NCI-H2081 (cell line): ENCODE measurements at places on chromosomes 3 and 15.

GRCh38 chr15:58212909-58213526 is 74.8 kb downstream of the AQP9 start:
- peak; percentile 27 for DNase-seq

- DNase-seq, result peak; percentile 62
These were observed 6.0 kb upstream of the CEMIP start for GRCh38 chr15:80773122-80773551.

DNA sequence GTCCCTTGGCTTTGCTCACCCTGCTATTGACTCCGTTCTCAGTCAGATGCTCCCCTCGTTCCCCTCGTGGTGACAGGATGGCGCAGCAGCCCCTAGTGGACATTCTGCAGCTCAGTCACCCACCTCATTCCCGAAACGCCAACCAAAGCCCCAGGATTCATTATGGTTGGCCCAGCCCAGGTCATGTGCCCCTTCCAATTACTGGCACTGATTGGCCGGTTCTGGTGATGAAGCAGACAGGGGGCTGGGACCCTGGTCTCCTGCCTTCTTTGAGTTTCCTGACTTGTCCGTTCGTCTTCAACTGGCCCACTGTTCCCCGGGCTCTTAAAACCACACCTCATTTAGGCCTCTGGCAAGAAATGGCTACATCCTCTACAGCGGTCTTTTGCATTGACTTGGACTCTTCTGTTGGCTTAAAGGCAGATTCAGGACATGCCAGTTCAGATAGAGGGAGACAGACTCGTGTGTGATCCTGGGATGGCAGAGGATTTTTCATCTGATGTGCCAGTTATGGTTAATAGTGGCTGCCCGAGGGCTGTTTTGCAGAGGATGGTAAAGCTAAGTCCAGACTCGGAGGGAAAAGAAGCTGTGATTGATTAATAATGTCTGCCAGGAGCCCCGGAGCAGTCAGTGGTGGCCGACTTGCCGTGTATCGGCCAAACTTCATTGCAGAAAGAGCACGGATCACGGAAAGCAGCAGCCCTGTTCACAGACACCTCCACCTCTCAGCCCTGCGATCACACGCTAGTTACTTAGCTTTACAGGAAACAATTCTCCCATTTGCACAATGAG is 37.8 kb downstream of the LSM3 start:
- no peak for DNase-seq

DNA sequence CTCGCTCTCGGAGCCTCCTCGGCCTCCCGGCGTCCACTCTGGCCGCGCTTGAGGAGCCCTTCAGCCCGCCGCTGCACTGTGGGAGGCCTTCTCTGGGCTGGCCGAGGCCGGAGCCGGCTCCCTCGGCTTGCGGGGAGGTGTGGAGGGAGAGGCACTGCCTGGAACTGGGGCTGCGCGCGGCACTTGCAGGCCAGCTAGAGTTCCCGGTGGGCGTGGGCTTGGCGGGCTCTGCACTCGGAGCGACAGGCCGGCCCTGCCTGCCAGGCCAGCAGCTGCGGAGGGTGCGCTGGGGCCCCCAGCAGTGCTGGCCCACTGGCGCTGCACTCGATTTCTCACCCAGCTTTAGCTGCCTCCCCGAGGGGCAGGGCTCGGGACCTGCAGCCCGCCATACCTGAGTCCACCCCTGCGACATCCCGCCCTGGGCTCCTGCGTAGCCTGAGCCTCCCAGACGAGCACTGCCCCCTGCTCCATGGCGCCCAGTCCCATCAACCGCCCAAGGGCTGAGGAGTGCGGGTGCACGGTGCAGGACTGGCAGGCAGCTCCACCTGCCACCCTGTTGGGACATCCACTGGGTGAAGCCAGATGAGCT is 765.0 kb downstream of the IGSF11 start:
- DNase-seq, result no peak

GRCh38 chr15:91021516-91022074 is 799 bp downstream of the VPS33B start:
- DNase-seq, result peak; percentile 49

- no peak for DNase-seq
These were observed 33.6 kb downstream of the BTD start for GRCh38 chr3:15635121-15635661.

GRCh38 chr3:173747427-173747826 is 349.9 kb downstream of the NLGN1 start:
- DNase-seq, result no peak

- DNase-seq, result peak; percentile 76
These were observed 88.0 kb downstream of the LRRK1 start for GRCh38 chr15:101006931-101007691.

- DNase-seq, result no peak
These were observed 16.0 kb upstream of the STT3B start for GRCh38 chr3:31516757-31517156.

- no peak for DNase-seq
These were observed 90.2 kb downstream of the NTRK3 start for GRCh38 chr15:88166082-88166993.

DNA sequence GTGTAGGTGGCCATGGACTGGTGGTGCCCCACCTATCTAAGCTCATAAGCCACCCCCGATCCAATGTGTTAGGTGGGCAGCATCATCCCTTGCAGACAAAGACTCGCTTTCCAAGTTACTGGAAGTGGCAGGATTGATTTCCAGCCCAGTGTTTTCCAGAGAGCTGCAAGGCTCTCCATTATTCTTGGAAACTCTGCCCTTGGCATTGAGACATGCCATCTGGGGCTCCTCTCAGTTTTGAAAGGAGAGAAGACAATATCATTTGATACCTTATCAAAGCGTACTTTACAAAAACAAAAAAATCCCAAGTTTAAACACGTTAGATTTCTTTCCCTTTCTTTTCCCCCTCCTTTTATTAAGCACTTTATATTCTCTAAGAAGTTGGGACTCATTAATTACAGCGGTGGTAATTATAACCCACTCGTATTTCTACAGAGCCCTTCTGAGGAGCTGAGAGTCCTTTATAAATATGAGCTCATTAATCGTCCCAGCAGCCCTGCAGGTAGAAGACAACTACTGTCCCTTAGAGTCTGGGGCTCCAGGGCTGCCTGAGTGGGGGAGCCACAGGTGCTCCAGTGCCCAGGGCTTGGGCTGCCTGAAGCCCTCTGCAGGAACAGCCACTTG is 226.1 kb downstream of the TLE3 start:
- no peak for DNase-seq

DNA sequence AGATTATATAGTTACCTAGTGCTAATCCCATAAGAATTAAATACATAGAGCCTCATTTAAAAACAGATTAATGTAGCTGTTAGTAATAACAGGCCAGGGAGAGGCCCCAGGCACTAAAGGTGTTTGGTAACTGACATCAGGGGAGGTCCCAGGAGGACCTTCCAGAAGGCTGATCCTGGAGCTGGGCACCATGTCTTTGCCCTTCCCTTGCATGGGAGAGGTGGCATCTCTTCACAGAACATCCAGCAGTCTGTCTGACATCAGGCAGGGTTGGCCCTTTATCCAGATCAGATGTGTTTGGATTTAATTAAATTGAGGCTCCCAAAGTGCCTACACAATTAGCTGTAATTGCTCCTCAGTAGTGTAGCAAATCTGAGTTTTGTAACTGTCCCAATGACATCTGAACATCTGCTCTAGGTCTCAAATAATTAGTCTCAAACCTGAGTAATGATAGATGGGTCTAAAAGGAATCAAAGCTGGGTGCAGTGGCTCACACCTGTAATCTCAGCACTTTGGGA is 53.0 kb downstream of the RLBP1 start:
- no peak for DNase-seq

GRCh38 chr3:166274351-166275023 is 437.3 kb upstream of the BCHE start:
- no peak for DNase-seq

GRCh38 chr15:53072077-53072476 is 281.9 kb upstream of the ONECUT1 start:
- no peak for DNase-seq

GRCh38 chr3:115141033-115141757 is 5.9 kb downstream of the ZBTB20 start:
- no peak for DNase-seq

DNA sequence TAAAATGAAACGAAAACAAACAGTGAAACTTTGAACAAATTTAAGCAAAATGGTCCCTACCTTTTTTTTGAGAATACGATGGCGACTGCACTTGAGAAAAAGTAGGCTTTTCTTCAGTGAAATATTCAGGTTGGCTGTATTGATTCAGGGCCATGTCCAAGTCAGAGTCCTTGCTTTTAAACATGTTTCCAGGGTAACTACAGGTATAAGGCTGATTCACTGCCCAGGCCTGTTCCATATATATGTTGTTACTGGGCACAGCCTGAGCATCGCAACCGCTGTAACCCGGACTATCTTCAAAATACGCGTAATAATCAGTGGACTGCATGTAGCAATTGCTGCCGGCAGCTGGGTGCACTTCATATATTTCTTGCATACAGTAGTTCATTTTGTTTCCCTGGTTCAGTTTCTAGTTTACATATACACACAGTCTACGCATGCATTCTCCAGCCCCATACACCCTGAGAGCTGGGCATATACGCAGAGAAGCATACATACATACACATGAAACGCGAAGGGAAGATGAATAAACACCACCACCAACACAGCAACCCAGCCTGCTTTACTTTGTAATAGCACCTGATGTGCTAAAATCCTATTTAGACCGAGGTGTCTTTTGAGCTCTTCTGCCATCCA is 220.0 kb downstream of the NR1D2 start:
- no peak for DNase-seq

DNA sequence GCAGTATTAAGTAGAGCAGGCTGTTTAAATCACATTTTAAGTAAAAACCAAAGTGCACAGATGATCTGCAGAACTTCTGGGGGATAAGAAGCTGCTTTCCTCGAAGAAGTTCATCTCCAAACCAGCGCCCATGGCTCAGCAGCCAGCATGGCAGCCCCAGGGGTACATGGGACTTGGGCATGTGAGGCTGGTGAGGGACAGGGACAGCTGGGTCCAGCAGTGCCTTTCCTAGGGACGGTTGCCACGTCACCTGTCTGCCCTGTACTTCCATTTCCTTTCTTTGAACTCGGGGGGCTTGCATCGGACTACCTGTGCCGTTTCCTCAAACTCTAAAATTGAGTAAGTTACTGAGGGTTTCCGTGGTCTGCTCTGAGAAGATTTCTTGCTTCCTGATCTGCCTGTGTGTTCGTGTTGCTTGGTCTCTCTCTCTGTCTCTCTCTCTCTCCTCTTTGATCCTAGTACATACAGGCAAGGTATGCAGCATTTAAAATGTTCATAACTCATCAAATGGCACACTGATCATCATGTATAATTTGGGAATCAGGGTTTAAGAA is 67.6 kb downstream of the IGF1R start:
- DNase-seq, result no peak

- no peak for DNase-seq
These were observed 17.5 kb upstream of the MYO5A start for GRCh38 chr15:52546031-52546751.

GRCh38 chr15:52171807-52172206 is 19.4 kb downstream of the GNB5 start:
- no peak for DNase-seq

GRCh38 chr3:147420353-147421183 is 11.4 kb downstream of the ZIC1 start:
- DNase-seq, result no peak

DNA sequence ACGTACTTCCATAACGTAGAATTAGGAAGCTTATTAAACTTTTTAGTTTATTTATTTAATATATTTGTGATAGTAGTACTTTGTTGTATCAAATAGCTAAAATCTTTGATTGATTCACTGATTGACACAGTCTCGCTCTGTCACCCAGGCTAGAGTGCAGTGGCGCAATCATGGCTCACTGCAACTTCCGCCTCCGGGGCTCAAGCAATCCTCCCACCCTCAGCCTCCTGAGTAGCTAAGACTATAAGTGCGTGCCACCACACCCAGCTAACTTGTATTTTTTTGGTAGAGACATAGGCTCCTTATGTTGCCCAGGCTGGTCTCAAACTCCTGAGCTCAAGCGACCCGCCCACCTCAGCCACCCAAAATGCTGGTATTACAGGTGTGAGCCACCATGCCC is 5.7 kb downstream of the APH1B start:
- DNase-seq, result no peak

GRCh38 chr3:143171141-143171980 is 51.8 kb downstream of the CHST2 start:
- no peak for DNase-seq

GRCh38 chr15:39936187-39936586 is 2.3 kb downstream of the EIF2AK4 start:
- DNase-seq, result no peak

- no peak for DNase-seq
These were observed 72.5 kb downstream of the MGLL start for GRCh38 chr3:127749787-127750225.

GRCh38 chr3:197791113-197791891 is at the start of gene LRCH3:
Gene LRCH3, plus strand, starts transcription at chr3:197791254. Its CDS starts 25 bp downstream, at chr3:197791279.
- DNase-seq, result peak; percentile 86

DNA sequence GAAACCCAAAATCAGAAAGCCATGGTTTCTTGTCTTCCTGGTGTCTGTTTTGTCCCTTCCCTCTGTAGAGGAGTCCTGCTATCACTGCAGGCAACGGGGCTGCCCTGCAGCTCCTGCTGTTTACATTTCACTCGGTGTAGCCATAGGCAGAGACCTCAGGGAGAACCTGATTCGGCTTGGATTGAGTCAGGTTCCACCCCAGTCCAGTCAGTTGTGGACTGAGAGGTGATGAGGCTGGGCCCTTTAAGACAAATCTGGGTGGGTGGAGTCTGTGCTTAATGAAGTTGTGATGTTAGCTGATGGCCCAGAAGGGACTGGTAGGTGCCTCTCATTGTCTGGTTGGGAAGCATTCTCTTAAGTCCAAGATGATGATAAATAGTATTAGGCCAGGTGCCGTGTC is 35.7 kb downstream of the FLNB start:
- no peak for DNase-seq

GRCh38 chr15:85825719-85826118 is 31.0 kb upstream of the KLHL25 start:
- DNase-seq, result no peak

DNA sequence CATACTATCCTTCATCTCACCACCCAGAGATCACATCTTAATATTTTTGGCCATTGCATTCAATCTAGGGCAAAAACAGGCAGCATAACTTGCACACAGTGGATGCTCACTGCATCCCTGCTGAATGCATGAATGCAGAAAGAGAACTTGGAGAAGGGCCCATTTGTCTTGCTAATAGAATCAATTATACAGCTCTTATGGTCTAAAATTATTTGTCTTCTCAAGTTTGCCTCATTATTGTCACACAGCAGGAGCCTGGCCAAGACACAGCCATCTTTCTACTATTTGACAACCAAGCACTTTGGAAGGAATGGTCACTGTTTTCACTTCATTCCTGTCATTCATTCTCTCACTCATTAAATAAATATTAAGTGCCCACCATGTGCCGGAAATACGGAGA is 1.2 kb upstream of the ARHGEF26 start:
- no peak for DNase-seq

GRCh38 chr15:66886241-66886675 is 179.1 kb upstream of the SMAD3 start:
- DNase-seq, result peak; percentile 78

GRCh38 chr3:53260286-53260785 is 4.5 kb upstream of the TKT start:
- no peak for DNase-seq

GRCh38 chr15:29101491-29101890 is 168.1 kb downstream of the NSMCE3 start:
- DNase-seq, result no peak

- no peak for DNase-seq
These were observed 141.6 kb upstream of the STT3B start for GRCh38 chr3:31391150-31391549.

- DNase-seq, result no peak
These were observed 288.8 kb downstream of the ZBTB20 start for GRCh38 chr3:114858329-114858728.
